Renal pelvis (tissue), 12 donors: ENCODE measurements at places on chromosomes 1 and 21. TPM values are rescaled to one million over a fixed set of nuclear protein-coding genes. Genes with fewer than 3 reads are reported as not detected.

Gene ZNF683
- polyA plus RNA-seq, result 0.14 TPM

Gene OVAAL
- polyA plus RNA-seq, result not detected

Gene LHX8
- not detected for polyA plus RNA-seq

Gene ERO1B
- polyA plus RNA-seq, result 12.6 TPM

Gene CFHR3
- polyA plus RNA-seq, result 0.24 TPM

Gene HIPK1
- polyA plus RNA-seq, result 42.7 TPM

Gene NUAK2
- polyA plus RNA-seq, result 8.6 TPM

Gene CYP4A11
- polyA plus RNA-seq, result 58.8 TPM

Gene GPR25
- 0.07 TPM for polyA plus RNA-seq

Gene CFHR1
- 0.13 TPM for polyA plus RNA-seq

Gene SMPDL3B
- polyA plus RNA-seq, result 13.2 TPM

Gene NECTIN4
- polyA plus RNA-seq, result 4.8 TPM

Gene KRTAP19-4
- not detected for polyA plus RNA-seq

Gene CRABP2
- polyA plus RNA-seq, result 93.8 TPM

Gene PBX1
- polyA plus RNA-seq, result 152 TPM

Gene AVPR1B
- polyA plus RNA-seq, result 1.2 TPM

Gene MSH4
- 0.70 TPM for polyA plus RNA-seq

Gene PRR9
- polyA plus RNA-seq, result not detected
